ENCODE measurements at places on chromosomes 3 and 15. TPM values are rescaled to one million over a fixed set of nuclear protein-coding genes. Genes with fewer than 3 reads are reported as not detected.

The MITF gene
- not detected for total RNA-seq

The EIF2A gene
- 133 TPM for total RNA-seq

The LRRC15 gene
- total RNA-seq: not detected

The PRR20G gene
- total RNA-seq: not detected

The TLR9 gene
- total RNA-seq: 0.62 TPM

The LRRN1 gene
- 0.49 TPM for total RNA-seq

The MST1 gene
- total RNA-seq: 13.1 TPM

The SNURF gene
- total RNA-seq: 34.5 TPM

The GOLGA8S gene
- not detected for total RNA-seq

The RBSN gene
- total RNA-seq: 15.3 TPM

The GOLGA8Q gene
- 0.20 TPM for total RNA-seq

The RPL15 gene
- total RNA-seq: 2,959 TPM

The SIN3A gene
- total RNA-seq: 83.6 TPM

Measured in activated naive CD4-positive, alpha-beta T cell treated with anti-CD3 and anti-CD28 coated beads for 36 hours (primary cell).